ENCODE measurements at places on chromosomes 13 and 19.

- no peak for DNase-seq
These were observed 32.7 kb downstream of the DHX34 start for GRCh38 chr19:47381653-47382279.

DNA sequence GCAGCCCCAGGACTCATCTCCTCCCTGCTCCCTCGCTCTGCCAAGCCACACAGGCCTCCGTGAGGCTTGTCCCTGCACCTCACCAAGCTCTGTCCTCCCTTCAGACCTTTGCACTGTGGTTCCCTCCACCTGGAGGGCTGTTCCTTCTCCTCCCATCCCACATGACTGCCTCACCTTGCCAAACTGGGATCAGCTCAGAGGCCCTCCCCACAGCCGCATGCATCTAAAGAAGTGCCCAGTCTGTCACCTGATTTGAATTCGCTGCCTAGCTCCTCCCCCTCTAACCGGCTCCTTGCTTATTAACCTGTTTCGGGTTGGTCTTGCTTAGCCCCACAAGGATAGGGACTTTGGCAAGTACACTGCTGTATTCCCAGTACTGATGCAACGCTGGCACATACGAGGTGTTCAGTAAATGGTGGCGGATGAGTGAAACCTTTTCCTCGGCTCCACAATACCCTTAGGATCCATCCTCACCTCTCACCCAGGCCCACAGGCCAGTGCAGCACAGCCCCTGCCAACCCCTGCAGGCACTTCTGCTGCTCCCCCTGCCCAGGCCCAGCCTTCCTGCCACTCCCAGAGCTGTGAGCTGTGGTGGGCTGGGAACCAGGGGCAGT is 4.4 kb downstream of the AKT2 start:
- DNase-seq: no peak

GRCh38 chr19:35207391-35207871 is 21.1 kb downstream of the FAM187B start:
- no peak for DNase-seq

DNA sequence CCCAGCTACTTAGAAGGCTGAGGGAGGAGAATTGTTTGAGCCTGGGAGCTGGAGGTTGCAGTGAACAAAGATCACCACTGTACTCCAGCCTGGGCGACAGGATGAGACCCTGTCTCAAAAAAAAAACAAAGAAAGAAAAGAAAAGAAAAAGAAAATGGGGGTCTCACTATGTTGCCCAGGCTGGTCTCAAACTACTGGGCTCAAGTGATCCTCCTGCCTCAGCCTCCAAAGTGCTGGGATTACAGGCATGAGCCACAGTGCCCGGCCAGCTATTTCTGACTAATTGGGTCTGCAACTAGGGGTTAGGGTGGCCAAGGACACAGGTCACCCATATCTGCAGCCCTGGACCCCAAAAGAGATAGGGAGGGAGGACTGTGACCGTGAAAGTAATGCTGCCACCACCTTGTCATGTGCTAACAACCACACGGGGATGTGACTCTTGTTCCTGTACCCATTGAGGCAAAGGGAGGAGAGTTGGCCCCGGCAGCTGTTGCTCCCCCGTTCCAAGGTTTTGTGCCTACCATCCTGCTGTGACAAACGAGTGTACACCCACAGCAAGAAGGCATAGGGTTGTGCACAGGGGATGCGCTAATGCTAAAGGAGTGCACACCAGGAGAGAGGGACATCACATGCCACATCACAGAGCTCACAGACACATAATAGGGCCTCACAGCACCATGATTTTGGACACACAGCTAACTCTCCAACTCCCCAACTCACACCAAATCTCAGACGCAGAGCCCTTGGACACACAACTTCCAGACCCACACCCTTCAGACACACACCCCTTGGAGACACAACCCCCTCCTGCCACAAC is 619 bp downstream of the MEF2B start:
- DNase-seq: no peak

DNA sequence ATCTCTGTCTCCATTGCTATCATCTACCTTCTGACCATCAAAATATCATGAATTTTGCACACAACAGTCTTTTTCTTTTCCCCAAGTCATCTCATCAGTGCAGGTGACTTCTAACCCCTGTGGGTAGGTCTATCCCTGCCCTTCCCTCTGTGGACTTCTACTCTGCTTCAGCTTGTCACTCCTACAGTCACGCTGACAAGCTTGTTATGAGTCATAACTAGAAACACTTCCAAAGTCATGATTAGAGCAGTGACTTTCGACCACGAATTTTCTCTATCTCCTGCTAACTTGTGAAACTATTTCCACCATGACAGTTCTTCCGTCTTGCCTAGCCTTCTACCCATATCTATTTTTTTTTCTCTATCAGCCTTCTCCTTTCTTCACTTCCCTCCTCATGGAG is 343.7 kb upstream of the ARGLU1 start:
- no peak for DNase-seq
